ENCODE measurements at places on chromosomes 4 and X. TPM values are rescaled to one million over a fixed set of nuclear protein-coding genes. Genes with fewer than 3 reads are reported as not detected.

MAGEE1 gene
- total RNA-seq: 2.3 TPM

PRDM8 gene
- total RNA-seq: 0.17 TPM

HTRA3 gene
- 4.7 TPM for total RNA-seq

FAM184B gene
- under 0.01 TPM for total RNA-seq

MAD2L1 gene
- 8.1 TPM for total RNA-seq
